ENCODE measurements at places on chromosomes 16 and 17.

DNA sequence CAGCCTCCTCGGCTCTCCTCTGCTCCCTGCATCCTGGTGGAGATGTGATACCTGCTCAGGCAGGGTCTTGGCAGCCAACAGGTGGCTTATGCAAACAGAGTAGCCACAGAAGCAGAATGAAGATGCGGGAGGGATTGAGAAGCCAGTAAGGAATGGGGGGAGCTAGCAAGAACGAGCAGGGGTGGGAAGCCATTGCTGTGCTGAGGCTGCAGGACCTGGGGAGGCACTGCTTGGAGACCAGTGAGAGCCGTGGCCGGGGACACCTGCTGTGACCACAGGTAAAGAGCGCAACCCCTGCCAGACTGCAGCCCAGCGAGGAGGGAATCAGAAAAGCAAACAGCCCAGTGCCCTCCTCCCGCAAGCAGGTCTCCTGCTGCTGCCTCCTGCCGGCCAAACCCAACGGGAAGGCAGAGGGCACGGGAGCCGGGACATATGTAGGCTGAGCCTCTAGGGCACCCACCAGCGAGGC lies 14.7 kb downstream of the AIPL1 start:
- no peak for DNase-seq

- DNase-seq, result no peak
These were observed 20.3 kb downstream of the MEOX1 start for GRCh38 chr17:43641416-43641815.

DNA sequence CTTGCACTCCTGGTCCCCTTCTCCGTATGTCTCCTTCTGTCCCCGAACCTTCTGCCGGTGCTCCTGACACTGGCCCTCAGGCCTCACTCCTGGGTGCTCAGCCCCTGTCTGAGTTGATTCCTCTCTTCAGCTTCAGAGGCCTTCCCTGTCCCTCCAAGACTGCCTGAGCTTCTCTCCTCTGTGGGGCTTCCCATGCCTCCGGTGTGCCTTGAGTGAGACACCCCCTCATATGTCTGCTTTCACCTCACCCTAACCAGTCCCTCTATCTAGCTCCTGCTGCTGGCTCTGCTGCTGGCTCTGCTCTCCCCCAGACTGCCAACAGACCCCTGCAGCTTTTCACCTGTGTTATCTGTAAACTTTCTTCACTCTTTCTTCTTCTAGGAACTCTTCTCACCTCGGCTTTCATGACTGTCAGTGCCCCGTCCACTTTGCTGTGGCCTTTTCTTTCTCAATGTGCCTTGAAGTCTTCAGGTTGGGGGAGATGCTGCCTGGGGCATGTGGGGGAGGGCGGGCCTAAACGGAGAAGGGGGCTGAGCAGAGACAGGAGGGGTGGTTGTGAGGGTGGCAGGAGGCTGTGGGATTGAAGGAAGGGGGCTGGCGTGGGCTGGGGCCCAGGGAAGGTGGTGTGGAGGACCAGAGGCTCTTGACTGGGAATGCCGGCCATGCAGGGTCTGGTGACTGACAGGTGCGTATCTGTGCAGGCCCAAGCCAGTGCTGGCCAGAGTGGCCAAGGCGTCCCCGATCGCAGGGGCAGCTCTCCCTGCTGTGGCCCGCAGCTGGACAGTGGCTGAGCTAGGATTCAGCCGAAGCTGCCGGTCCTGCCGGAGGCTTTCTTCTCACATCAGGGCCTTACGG lies 81.3 kb downstream of the METRNL start:
- DNase-seq, result no peak

- no peak for DNase-seq
These were observed 61.1 kb downstream of the ADAMTS18 start for GRCh38 chr16:77373726-77374125.

- no peak for DNase-seq
These were observed 4.5 kb upstream of the ORAI3 start for GRCh38 chr16:30944352-30944751.

DNA sequence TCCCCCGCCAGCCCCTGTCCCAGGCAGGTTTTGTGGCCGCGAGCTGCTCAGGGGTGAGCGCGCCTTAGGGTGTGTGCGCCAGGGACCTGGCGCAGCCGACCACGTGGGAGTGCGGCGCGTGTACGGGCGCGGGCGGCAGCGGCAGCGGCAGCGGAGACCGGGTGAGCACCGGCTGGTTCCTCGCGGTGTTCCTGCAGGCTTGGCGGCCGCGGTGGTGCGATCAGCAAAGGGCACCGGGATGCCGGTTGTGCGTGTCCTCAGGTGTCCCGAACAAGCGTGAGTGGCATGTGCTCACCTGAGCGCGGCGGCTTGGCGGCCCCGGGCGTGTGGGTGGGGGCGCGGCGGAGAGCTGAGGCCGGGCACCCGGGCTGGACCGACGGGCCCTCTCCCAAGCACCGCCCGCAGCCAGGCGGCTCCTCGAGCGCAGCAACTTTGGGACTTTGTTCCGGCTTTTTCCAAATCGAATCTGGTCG lies 381 bp upstream of the HSD11B2 start:
- DNase-seq, result no peak

- no peak for DNase-seq
These were observed 142.8 kb upstream of the PSMD7 start for GRCh38 chr16:74153773-74154172.

DNA sequence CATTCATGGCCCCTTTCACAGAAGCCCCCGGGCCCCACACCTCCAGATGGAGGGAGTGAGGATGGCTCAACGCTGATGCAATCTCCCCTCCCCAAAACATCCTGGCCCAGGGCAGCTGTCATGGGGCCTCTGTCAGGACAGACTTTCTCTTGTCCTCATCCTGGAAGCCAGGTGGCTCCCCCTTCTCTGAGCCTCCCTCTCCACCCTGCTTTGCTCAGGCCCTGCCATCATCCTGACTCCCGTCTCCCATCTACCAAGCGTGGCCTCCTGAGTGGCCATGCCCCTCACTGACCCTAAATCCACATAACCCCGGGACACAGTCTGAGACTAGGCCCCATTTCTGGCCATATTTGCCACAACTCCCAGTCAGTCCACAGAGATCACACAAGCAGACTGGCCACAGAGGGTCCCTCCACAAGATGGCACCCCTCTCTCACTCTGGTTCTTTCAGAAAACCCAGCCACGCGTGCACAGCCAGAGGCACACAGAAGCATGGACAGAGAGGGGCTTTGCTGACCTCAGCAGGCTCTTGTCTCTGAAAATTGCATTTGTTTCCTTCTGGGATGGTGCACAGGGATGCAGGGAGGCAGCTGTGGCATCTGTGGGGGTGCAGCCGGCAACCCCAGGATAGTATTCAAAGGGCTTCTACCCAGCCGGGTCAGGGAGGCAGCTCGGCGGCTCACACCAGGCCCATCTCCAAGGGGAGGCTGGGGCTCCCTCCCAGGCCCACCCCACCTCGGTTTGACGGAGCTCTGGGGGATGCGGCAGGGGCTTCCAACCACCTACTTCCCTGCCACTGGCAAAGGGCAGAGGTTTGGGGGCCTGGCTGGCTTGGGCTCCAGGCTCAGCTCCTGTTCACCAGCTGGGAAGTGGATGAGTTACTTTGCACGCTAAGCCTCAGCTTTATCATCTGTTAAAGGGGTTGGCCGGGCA lies 16.9 kb downstream of the DOC2B start:
- DNase-seq, result no peak

GRCh38 chr17:72702998-72703397 lies 389.5 kb downstream of the SLC39A11 start:
- DNase-seq, result no peak

GRCh38 chr17:69499318-69499717 lies 84.8 kb downstream of the MAP2K6 start:
- DNase-seq, result no peak

- no peak for DNase-seq
These were observed 6.7 kb downstream of the SHMT1 start for GRCh38 chr17:18356624-18357023.

DNA sequence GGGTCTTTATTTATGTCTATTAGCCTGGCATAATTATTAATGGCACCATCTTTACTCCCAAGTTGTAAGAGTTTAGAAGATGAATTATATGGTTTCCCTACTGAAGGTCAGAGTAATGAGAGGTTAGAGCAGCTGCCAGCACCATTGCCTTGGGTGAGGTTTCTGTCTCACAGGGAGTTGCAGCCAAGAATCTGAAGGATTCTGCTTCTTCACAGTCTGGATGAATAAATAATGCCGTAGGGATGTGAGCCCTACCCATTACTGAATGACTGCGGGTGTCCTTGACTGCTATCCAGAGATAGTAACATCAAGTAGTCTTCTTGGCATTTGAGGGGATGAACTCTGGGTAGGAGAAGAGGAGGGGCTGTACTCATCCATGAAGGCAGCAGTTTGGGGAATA lies 52.8 kb upstream of the SMIM36 start:
- DNase-seq, result no peak

GRCh38 chr16:20878682-20879147 lies 21.4 kb downstream of the DCUN1D3 start:
- DNase-seq, result no peak

DNA sequence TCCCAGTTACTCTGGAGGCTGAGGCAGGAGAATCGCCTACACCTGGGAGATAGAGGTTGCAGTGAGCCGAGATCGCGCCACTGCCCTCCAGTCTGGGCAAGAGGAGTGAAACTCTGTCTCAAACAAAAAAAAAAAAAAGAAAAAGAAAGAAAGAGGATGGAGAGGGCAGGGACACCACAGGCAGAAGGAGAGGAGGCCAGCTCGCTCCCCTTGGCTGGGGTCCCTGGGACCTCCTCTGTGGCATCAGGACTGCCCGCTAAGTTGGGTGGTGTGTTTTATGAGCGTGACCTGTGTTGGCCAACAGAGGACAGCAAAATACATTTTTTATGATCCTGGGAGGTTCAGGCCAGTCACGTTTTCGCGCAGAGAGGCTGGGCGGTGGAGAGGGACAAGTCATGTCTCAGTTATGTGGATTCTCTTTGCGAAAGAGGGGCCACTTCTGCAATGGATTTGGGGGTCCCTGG lies 229.6 kb downstream of the MRTFB start:
- no peak for DNase-seq

GRCh38 chr17:67441052-67441895 lies 64.2 kb downstream of the PITPNC1 start:
- no peak for DNase-seq

GRCh38 chr17:80997424-80998117 lies 5.9 kb downstream of the CHMP6 start:
- no peak for DNase-seq

- DNase-seq, result no peak
These were observed 19.5 kb downstream of the NUP85 start for GRCh38 chr17:75225016-75225415.

DNA sequence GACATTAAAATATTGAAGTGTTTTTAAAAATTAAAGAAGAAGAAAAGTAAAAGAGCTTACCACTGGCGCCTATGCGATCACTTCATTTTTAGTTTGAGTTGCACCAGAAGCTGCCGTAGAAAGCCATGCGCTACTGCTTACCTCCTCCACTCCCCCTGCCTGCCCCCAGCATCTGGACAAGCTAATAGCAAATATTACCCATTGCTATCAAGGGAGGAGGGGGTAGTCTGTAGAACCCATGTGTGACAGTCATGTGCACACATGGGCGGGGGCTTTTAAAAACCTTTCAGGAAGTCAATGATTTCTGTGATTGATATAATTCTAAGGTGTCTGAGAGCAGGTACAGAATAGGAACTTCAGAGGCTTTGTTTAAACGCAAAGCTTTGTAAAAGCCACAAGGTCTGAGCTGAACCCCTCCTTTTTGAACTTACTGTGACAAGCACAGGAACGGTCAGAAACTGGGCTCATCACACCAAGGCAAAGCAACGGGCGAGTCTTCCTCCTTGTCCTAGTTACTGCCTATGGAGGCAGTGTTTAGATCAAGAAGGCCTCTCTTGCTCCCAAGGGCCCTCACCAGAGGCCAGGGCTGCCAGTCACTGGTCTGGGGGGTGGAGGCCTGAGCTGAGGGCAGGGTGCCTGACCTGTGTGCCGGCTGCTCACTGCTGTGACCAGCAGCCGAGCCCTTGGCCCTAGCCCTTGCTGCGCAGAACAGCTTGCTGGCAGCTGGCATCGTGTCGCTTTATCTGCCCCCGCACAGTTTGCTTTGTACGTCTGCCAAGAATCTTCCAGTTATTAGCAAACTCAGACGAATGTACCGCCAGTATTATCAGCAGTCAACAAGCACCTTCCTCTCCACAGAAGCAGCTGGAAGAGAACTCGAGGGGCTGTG lies 15.0 kb downstream of the GINS2 start:
- no peak for DNase-seq

DNA sequence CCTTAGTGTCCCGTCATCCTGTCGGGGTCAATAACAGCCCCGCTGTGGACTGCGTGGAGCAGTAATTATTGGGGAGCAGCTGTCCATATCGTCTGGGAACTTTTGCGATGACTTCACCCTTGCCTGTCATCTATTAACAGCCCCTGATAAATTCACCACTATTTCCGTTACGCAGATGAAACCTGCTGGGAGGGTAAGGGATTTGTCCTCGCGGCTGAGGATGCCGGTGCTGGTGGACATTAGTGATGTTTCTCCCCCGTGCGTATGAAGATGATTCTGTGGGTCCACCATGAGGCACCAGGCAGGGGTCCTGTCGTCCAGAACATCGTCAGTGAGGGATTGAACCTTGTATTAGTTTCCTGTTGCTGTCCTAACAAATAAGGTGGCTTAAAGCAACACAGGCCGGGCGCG lies 1.0 kb downstream of the FLYWCH2 start:
- DNase-seq, result no peak

DNA sequence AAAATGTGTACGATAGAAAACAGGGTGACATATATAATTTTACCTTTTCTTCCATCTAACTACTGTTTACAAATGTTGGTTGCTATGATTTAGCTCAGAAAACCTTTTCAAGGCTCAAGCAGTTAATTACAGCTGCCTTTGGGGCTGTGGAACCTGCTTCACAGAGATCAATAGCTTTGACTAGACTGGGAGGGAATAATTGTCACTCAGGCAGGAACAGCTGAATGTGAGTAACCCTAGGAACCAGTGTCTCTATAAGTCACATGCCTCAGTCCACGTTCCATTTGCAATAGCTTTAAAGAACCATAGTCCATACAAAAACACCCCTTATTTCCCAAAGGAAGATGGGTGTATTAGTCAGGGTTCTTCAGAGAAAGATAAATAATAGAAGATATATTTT lies 306.8 kb upstream of the ERCC4 start:
- no peak for DNase-seq

DNA sequence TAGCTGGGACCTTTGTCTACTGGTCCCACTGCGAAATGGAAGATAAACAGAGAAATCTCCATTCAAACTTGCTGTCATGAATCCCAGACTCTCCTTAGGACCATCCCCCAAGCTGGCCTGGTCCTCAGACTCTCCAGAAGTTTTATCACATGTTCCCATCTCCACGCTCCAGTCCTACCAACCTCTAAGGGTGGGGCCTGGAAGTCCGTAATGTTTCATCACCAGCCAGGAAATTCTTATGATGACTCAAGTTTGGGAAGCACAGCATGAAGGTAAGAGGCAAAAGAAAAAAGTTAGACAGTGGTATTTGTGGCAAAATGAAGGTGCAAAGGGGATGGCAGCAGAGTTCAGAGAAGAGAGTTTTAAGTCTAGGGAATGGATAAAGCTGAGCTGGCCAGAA lies 52.7 kb downstream of the ZNF18 start:
- DNase-seq, result no peak
